SJCRH30 (cell line): ENCODE measurements at places on chromosomes 3 and 15. TPM values are rescaled to one million over a fixed set of nuclear protein-coding genes. Genes with fewer than 3 reads are reported as not detected.

DNA sequence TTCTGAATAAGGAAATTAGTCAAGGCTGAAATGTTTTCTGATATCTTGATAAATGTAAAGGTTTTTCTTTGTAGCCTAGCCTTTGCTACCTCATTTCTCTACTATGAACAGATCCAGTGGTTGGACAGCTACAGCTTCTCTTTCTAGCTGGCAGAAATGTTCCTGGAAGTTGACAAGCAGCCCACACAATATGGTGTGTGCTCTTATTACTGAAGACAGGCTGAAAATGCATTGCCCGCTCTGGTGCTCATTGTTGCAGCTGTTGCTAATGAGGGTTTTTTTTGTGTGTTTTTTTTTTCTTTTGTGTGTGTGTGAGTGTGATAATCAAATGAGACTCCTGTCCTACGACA, 844.3 kb upstream of the SEMA6D start:
- no peaks in the 10 kb centered on the region for H3K4me1 ChIP-seq
- no peaks in the 10 kb centered on the region for H3K36me3 ChIP-seq
- no peak overlapping the region for H3K4me3 ChIP-seq
- H3K27me3 ChIP-seq, result no peaks in the 10 kb centered on the region; the same call in 1 of the 2 replicates
- no peak overlapping the region for H3K27ac ChIP-seq

DZIP1L gene
- total RNA-seq, result 11.0 and 19.7 TPM in 2 replicates

DNA sequence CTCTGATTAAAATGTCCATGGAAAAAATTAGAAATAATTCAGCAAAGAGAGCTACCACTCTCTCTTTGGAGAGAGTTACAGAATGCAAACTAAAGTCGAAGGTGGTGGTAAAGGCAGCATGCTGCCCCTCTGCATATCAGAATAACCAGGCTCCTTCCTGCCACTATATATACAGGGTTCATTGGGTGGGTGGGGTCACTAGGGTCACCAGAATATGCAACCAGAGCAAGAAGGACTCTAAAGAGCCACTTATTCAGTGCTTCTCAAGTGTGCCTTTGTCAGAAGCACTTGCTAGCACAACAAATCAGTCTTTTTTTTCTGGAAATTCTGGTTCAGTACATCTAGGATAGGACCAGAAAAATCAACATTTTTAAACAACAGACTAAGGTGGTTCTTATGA, 70.0 kb downstream of the MTHFS start:
- H3K4me1 ChIP-seq, result no peaks in the 10 kb centered on the region
- no peaks in the 10 kb centered on the region for H3K27me3 ChIP-seq
- H3K36me3 ChIP-seq, result no peaks in the 10 kb centered on the region
- H3K27ac ChIP-seq, result no peak overlapping the region

GRCh38 chr15:89614164-89614563, 38.9 kb downstream of the TICRR start:
- no peak overlapping the region for H3K4me3 ChIP-seq
- DNase-seq, result no peak
- no peak overlapping the region for H3K27ac ChIP-seq

DNA sequence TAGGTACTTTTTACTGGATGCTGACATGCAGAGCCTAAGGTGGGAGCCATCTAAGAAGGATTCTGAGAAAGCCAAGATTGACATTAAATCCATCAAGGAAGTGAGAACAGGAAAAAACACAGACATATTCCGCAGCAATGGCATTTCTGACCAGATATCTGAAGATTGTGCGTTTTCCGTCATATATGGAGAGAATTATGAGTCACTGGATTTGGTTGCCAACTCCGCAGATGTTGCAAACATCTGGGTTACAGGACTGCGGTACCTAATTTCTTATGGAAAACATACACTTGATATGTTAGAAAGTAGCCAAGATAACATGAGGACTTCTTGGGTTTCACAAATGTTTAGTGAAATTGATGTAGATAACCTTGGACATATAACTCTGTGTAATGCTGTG, 125.1 kb downstream of the PLCL2 start:
- H3K27ac ChIP-seq, result no peak overlapping the region
- no peaks in the 10 kb centered on the region for H3K4me1 ChIP-seq
- no peaks in the 10 kb centered on the region for H3K27me3 ChIP-seq
- no peak overlapping the region for H3K4me3 ChIP-seq
- no peaks in the 10 kb centered on the region for H3K36me3 ChIP-seq

IVD gene
- 34.9 and 36.7 TPM in 2 replicates for total RNA-seq

DNA sequence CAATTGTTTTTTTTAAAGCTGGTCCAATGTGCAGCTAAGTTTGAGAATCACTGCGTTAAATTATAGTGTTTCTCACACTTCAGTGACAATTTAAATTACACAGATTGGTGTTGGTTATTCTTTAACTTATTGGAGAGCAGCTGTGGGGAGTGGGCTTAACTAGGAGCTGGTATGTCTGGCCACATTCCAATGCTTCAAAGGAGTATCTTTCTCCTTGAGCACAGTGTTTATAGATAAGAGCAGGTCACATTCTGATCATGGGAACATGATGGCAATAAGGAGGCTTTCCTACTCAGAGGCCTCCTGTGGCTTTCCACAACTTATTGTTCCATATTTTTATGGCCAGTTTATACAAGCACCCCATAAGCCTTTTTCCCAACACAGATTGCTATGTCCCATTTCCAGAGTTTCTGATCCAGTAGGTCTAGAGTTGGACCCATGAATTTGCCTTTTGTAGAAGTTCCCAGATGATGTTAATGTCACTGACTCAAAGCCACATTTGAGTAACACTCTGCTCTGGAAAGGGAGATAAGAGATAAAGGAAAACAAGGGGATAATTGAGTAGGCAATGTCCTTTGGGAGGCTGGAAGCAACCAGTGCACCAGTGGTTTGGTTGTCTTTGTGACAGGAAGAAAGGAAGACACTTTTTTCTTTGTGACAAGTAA, 33.0 kb upstream of the PLSCR4 start:
- H3K4me3 ChIP-seq, result no peak overlapping the region
- no peaks in the 10 kb centered on the region for H3K4me1 ChIP-seq
- H3K27ac ChIP-seq, result no peak overlapping the region
- no peaks in the 10 kb centered on the region for H3K27me3 ChIP-seq

DNA sequence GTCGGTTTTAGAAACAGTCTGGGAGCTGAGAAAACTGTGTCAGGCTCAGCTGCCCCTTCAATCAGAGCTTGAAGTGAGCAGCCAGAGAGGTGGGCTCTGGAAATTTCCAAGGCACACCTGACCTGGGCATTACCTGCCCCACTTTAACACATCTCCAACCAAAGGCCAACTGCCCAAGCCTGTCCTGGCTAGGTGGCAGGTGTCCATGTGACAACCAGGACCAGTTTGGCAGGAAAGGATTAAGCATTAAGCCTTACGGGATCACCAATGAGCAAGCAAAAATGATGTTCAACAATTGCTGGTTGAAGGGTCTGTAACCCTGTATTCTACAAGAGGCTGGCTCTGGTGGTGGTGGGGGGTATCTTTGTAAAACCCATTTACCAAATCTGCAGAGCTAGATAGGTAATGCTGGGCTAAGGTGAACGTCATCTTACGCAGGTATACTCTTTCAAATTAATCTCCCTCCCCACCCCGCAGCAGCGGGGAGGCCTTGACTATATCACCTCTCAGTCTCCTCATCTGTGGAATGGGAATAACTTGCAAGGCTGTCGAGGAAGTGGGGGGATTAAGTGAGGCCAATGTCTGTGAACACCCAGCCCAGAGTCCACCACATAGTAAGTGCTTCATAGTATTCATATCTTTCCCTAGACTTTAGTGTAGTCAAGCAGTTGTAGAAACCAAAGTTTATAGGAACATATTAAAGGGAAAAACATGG, 183.2 kb downstream of the MEGF11 start:
- no peaks in the 10 kb centered on the region for H3K36me3 ChIP-seq
- no peaks in the 10 kb centered on the region for H3K27me3 ChIP-seq
- H3K27ac ChIP-seq, result no peak overlapping the region
- no peak for DNase-seq
- H3K4me3 ChIP-seq, result no peak overlapping the region
- H3K4me1 ChIP-seq, result no peaks in the 10 kb centered on the region

GRCh38 chr15:48915861-48916260, 37.9 kb downstream of the EID1 start:
- H3K36me3 ChIP-seq, result no peaks in the 10 kb centered on the region
- H3K27ac ChIP-seq, result no peak overlapping the region
- no peaks in the 10 kb centered on the region for H3K27me3 ChIP-seq
- H3K4me1 ChIP-seq, result peaks cover 2% of the 10 kb centered on the region; the same call in 1 of the 2 replicates
- DNase-seq, result no peak

C3orf49 gene
- total RNA-seq, result not detected in 2 replicates

DNA sequence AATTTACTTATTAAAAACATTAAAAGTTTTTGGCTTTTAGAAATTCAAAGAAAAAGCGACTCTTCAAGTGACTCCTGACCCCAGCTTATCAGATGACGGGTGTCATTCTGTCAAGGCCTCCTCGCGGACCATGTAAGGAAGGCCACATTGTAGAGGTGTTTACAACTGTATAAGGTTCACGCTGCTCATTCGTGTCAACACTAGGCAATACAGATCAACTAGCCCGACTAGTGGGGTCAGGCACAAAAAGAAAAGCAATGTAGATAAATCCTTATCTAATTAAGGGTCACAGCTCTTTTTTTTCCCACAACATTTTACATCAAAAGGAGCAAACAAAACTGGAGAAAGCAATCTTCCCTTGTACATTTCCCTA, 207.5 kb upstream of the NR2F2 start:
- H3K4me1 ChIP-seq, result peaks cover 37% of the 10 kb centered on the region
- H3K27ac ChIP-seq, result no peak overlapping the region
- DNase-seq, result no peak
- no peaks in the 10 kb centered on the region for H3K27me3 ChIP-seq
- no peak overlapping the region for H3K4me3 ChIP-seq

C3orf80 gene
- total RNA-seq, result 0.05 and 0.14 TPM in 2 replicates

ATP13A3 gene
- 129 and 155 TPM in 2 replicates for total RNA-seq

DNA sequence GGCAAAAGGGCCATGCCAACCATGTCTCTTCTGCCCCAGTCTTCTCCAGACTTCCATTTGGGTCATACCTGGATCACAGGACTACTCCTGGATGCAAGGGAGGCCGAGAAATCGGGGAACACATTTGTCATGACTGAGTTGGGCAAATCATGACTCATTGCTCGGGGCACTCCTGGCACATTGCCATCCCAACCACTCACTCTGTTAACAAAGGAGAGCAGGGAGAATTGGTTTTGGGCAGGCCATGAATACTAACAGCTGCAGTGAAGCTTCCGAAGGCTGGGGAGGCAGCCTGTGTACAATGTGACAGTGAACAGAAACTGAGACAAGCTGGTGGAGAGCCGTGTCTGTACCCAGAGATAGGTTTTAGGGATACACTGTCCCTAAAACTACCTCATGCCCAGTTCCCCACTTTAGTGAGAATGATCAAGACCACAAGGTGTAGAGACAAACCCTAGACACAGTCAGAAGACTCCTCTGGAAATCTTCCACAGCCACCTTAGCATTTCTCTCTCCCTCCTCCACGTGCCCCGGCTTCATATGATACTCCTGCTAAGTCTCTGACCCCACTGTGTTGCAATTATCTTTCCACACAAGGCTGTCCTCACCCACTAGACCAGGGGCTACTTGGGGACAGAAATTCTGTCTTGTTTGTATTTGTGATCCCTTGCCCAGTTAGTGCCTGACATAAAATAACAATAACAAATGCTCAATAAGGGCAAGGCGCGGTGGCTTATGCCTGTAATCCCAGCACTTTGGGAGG, 10.5 kb upstream of the BUB1B start:
- peak; percentile 98 for DNase-seq
- H3K27me3 ChIP-seq, result no peaks in the 10 kb centered on the region
- peaks cover 22% of the 10 kb centered on the region for H3K4me1 ChIP-seq
- peak overlapping the region; percentile 88 for H3K27ac ChIP-seq
- H3K36me3 ChIP-seq, result no peaks in the 10 kb centered on the region

DNA sequence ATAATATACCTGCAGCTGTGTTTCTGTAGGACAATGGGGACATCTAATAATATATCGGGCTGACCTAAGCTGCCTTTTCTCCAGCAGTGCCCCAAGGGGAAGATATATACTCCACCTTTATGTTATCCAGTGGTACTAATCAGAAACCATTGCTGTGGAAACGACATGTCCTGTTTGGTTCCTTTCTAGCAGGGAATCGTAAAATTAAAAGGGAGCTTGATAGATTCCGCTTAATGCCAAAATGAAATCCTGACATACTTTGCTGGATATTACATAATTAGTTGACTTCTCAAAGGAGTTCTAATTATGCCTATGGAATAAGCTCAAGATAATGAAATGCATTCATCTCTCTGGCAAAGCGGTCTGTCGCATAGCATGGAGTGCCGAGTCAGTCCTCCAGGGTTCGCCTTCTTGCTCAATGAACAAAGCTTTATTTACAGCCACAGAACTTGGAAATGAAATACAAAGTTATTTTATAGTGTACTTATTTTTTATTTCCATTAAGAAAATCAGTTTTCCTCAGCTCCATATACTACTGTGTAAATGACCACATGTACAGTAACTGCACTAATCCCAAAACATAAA, 262.8 kb downstream of the LRTM1 start:
- no peaks in the 10 kb centered on the region for H3K27me3 ChIP-seq
- no peaks in the 10 kb centered on the region for H3K4me1 ChIP-seq
- no peaks in the 10 kb centered on the region for H3K36me3 ChIP-seq
